ENCODE measurements at places on chromosomes 12 and 14. TPM values are rescaled to one million over a fixed set of nuclear protein-coding genes. Genes with fewer than 3 reads are reported as not detected.
A peak's percentile ranks its signal among the peaks of the same experiment; 100 is the strongest.

- peak; percentile 67 for ATAC-seq
These were observed 137.1 kb downstream of the HMGA2 start for GRCh38 chr12:65961190-65962035.

GRCh38 chr14:35340616-35341453 is 48.7 kb downstream of the PSMA6 start:
- ATAC-seq = no peak

DNA sequence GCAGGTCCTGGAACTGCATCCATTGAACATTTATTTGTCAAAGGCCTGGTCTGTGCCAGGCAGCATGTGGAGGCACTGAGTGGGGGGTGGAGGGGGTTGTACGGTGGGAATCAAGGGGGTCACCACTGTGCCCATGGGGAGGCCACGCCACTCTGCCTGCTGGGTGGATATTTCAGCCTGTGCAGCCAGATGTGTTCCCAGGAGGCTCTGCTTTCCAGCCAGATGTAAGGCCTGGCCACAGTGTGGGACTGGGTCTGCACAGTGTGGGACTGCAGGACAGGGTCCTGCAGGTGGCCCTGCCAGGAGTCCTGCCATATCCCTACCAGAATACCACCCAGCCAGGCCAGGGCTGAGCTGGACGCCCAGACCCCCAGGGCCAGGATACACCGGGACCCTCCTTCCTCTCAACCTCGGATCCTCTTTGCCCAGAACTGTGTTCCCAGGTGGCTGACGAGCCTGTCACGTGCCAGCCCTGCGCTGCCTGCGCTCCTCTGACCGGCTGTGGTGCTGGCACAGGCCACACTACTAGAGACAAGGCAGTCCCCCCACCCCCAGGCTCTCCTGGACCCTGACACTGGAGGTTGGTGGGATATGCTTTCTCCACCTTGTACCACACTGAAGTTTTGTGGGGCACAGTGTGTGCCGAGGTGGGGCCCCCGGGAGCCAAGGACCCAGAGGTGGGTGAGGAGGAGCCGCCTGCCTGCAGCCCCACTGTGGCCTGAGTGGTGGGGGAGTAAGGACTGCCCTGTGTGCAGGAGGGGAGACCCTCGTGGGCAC is 17.5 kb downstream of the XRCC3 start:
- no peak for ATAC-seq

The ESR2 gene
- 0.48 TPM for total RNA-seq

DNA sequence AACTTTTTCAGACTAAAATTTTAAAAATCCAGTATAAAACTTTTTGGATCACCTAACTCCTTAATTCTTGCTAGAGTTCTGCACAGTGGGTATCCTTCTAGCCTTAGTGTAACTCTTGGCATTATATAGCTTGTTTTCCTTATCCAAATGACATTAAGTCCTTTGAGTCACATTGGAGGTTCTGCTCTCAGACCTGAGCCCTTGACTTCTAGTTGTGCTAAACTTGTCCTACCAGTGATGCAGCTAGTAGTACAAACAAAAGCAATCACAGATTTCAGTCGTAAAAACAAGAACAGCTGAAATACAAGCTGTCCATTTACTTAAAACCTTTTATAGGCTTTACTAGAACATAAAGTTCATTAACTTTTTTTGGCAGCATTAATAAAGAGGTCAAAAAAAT is 10.5 kb downstream of the ZBTB1 start:
- ATAC-seq = peak; percentile 45

All from esophagus mucosa (tissue), 1 donor.